Panc1 (cell line): ENCODE measurements at places on chromosomes 4 and X. TPM values are rescaled to one million over a fixed set of nuclear protein-coding genes. Genes with fewer than 3 reads are reported as not detected.

DNA sequence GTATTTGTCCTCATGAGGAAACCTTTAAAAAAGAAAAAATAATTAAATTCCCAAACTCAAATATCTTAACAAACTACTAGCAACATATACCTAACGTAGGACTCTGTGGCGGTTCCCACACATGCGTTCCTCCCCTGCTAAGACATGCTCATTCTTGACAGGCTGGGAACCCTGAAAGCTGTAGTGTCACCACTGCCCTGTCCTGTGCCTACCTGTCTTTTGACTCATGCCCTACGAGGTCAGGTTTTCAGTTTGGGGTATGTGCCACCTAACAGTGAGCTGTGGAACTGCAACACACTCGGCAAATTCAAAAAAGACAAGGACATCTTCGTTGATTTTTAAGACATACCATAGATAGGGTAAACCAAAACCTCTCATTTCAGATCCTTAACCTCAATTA lies 17.8 kb downstream of the IDS start:
- DNase-seq: no peak

GRCh38 chr4:41643331-41643730 lies 105.2 kb downstream of the PHOX2B start:
- no peak for DNase-seq

The GRIA3 gene
- not detected for total RNA-seq

GRCh38 chr4:112053825-112054350 lies 91.4 kb upstream of the FAM241A start:
- DNase-seq: no peak

The SLC25A43 gene
- 35.5 TPM for total RNA-seq

The CORIN gene
- total RNA-seq: not detected

The IBSP gene
- total RNA-seq: not detected

The RBMXL3 gene
- not detected for total RNA-seq

GRCh38 chrX:110853610-110854009 lies 58.0 kb upstream of the CHRDL1 start:
- DNase-seq: no peak

DNA sequence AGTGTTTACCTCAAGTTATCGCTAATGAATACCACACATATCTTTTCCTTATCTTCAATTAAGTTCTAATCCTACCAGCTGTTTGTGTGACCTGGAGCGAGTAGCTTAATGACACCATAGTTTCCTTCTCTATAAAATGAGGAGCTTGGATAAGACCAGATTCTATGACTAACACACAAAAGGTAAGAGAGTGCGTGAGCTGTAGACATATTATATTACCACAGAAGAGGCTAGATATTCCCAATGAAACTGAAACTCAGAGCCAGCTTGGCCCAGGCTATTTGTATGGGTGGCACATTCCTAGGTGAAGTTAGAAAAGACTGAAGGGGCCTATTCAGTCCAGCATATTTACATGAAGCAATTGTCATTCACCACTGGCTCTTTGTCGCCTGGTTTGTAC lies 30.2 kb downstream of the ASB5 start:
- DNase-seq: no peak

The SPIN3 gene
- total RNA-seq: 17.9 TPM

DNA sequence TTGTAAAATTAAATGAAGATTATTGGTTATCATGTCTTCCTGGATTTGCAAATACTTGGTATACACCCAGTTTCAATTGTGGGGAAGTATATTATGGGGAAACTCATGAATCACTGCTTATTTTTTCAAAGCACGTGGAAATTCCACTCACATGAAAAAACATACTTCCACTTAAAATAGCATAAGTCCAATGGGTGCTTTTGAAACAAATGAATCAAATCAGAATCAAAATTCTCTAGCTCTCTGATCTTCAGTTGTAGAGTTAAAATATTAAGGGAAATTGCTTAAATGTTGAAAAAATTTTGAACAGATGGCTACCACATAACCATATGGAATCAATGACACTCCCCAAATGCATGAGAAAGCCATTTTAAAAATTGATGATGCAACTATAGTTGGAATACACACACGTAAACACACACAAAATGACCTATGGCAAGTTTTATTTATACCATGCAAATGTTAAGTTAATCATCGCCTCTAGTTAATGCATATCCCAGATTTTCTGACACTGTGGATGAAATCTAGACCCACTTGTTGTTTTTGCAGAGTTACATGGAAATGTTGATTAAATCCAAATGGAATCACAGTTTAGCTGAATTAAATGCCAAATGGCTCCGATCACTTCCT lies 93.2 kb downstream of the ARSF start:
- DNase-seq: no peak

GRCh38 chrX:48490661-48491060 lies 14.7 kb downstream of the FTSJ1 start:
- no peak for DNase-seq

DNA sequence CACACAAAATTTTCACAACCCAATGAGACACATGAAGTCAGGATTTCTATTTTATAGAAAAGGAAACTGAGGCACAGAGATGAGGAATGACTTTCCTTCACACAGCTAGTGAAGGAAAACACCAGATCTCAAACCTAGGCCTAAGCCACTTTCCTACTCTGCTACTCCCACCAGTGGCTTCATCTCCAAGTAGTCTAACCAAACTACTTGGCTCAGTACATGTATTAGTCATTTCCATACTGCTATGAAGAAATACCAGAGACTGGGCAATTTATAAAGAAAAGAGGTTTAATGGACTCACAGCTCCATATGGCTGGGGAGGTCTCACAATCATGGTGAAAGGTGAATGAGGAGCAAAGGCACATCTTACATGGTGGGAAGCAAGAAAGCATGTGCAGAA lies 196.6 kb downstream of the EVC2 start:
- no peak for DNase-seq

The OPHN1 gene
- 8.8 TPM for total RNA-seq

DNA sequence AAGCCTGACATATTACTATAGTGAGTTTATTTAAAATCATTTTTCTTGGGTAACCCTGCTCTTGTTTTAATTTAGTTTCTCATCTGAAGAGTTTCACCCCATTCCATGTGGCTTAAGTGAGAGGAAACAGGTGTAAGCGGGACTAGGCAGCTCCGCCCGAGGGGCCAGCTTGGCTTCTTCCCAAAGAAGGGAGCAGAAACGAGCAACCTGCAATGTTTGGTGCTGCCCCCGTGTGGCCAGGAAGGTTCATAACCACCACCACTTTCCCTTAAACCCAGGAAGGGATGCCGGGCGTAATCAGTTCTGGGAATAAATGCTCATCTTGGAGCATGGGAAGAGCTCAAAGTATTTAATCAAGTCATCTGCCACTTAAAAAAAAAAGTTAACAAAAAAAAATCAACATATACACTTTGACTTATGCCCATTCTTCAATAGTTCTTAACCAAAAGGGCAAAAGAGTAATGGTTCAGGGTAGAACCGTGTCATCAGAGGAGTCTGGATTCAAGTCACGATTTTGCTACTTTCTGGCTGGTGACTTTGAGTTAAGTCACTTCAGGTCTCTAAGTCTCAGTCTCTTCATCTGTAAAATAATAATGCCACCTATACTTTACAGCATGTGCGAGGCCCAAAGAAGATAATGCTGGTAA lies 147.9 kb downstream of the NSUN7 start:
- peak; percentile 30 for DNase-seq

DNA sequence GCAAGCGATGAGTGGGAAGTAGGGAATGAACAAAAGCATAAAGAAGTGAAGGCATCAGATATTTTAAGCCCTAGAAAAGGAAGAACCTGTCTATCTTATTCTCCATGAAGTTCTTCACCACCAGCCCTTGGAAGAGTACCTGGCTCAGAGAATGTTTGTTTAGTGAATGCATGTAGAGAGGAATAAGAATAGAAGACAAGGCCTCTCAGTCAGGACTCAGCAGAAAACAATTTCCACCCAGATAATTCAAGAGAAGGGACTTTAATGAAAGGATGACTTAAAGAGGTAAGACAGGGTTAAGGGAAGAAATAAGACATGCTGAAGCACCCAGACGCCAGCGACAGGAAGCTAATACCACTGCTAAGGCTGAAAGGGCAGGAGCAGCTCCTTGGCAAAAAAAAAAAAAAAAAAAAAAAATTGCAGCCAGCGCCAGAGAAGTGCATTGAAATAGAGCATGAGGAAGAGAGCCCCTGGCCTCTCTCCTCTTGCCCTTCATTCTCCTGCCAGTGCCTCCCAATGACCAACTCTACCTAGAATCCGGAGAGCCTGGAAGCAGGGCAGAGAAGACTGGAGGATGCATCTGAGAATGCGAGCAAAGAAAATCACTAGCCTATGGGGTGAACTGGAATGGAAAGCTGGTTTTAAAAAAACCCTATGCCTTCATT lies 47.2 kb upstream of the RASGEF1B start:
- no peak for DNase-seq

The MAGEB6 gene
- not detected for total RNA-seq

The CCKAR gene
- not detected for total RNA-seq

DNA sequence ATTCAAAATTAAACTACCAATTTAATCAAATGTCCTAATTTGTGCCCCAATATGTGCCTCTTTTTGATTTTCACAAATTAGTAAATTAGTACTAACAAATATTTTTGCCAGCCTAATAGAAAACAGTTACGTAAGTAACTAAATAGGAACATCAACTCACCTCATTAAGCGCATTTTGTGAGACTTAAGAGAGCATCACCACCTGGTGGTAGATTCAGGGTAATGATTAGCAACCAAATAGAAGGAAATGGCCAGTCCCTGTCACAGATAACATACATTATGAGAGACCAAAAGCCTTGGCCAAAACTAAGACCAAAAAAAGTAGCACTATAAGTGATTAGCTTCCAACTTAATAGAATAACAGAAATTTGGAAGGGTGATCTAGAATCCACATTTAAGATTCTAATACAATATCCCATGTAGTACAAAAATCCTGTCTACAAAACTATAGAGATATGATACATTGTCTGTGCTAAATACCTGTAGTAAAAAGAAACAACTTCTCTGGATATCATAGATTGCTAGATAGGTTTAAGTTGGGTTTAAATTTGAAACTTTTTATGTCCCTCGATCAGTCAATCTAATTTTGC lies 46.7 kb downstream of the C4orf46 start:
- peak; percentile 27 for DNase-seq

The CYTL1 gene
- total RNA-seq: not detected

The ELK1 gene
- 64.6 TPM for total RNA-seq

- DNase-seq: peak; percentile 15
Observed at GRCh38 chrX:15269618-15270521, at the start of gene ASB9. Gene ASB9, minus strand, starts transcription at chrX:15270083. Its CDS starts 209 bp downstream, at chrX:15269874.

GRCh38 chr4:81796790-81797528 lies 325.3 kb upstream of the RASGEF1B start:
- DNase-seq: no peak

DNA sequence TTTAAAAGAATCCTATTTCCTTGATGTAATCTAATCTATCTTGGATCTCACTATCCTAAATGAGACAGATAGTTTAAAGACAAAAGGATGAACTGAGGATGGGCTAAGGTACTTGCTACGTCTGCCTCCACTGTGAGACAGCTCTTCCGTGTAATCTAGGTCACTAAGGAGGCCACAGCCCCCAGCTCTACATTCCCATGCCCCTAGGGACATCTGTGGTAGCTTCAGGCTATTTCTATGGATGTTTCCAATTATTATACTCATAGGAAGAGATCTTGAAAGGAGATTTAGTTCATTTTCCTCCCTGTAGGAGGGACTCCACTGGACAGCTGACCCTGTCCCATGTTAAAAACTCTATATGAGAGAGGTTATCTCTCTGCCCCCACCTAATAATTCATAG lies 140.8 kb upstream of the TRPC5 start:
- no peak for DNase-seq

DNA sequence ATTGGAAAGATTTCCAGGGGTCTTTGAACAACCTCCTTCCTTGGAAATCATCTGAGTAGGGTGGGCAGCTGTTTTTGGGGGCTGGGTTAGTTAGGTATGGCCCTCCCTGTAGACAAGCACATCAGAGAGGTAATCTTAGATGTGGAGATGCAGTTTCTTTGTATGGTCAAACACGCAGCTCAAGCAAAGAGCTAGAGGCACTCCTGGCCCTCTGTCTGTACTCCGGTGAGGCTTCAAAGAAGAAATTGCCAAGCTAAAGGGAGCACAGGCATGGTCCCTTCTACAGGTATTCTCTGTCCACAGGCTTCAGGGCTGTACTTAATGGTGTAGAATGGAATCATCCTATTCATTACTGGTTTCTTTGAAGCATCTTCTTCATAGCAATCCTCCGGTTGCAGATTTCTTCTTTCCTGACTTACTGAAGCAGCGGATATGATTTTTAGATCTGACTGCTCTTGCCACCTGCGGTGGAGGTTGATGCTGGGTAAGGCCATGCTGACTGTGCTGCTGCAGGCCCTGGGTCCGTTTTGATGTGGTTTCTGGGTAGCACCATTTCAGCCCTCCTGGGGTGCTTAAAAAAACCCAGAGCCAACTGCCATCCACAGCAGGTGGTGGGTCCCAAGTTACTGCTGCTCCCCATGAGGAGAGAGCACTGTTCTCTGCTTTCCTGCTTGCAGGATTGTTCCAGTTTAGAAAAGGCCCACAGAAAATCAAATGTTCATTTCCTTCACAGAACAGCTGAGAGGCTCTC lies 318.9 kb upstream of the GATB start:
- no peak for DNase-seq

- DNase-seq: no peak
Observed at GRCh38 chr4:89352541-89352940, 44.9 kb upstream of the GPRIN3 start.

- no peak for DNase-seq
Observed at GRCh38 chrX:107602694-107603239, 25.5 kb upstream of the PRPS1 start.

DNA sequence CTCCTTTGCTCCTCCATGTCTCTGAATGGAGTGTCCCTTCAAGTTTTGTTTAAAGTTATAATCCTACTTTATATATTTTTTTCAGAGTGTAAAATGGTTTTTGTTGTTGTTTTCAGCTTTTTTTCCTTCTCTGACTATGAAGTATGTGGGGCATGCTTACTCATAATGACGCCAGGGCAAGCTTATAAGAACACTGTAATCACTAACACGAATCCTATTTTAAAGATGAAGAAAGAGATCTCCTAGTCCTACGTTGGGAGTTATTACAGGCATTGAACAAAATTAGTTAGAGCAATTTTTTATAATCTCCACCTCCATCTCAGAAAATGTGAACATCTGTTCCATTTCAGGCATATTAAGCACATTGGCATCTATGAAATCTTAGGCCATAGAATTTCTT lies 268.1 kb upstream of the MAGEB2 start:
- DNase-seq: no peak

DNA sequence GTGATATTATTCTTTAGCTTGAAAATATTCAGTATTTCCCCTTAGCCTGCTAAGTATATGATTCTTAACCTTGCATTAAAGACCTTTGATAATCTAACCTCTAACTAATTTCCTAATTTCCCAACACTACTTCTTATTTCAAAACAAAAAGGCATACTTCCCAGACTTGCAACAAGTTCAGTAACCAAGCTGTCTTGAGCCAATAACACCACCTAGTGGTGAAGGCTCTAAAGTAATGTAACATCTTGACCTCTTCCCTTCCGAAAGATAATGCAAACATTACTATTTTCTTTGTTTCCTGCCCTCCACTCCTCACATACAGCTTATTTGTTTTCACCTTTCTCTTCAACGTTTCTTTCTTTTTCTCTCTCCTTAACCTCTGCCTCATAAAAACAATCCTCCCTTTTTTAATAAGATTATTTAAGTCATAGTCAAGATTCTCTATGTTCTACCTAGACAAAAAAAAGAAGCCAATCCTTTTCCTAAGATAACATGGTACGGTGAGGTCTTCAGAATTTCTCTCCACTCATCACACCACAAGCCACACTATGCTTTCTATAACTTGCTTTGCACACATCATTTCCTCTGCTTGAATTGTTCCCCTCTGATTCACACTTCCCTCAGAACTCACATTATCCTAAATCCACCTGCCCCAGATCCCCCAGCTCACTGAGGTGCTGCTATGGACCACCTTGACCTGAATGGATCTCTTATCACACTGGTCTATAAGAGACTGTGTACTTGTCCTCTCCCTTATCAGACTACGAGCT lies 3.5 kb downstream of the FAT1 start:
- DNase-seq: no peak

The MAGEA2B gene
- total RNA-seq: not detected
